GM03348 (cell line): ENCODE measurements at places on chromosomes 2 and 18.

DNA sequence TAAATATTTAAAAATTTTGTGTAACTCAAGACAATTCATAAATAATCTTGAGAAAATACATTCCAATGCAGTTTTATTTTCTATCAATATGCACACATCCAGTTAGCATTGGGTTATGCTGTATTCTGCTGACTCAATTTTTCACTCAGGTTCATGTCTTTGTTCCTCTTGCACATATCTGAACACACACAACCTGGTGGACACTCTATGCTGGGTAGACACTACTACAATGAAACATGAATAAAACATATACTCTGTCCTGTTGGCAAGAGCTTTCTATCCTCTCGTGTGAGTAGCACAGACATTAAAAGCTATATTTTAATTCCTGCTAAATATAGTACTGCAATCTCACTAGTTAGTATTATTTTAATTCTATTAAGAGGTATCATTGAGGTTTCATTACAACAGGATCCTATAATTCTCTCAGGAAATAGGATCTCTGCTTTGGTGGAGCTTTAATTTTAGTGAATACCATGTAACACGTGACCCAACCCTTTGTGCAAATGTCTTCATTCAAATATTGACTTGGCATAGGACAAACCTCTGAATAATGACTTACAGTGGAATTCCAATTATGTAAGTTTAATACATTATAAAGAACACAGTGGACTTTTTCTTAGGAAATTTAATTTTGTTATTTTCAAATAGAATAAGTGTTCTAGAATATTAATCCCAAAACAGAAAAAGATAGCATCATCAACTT is 342.3 kb upstream of the TMEFF2 start:
- no peak for DNase-seq

GRCh38 chr18:63837590-63837989 is 49.9 kb upstream of the SERPINB2 start:
- no peak for DNase-seq

- DNase-seq = no peak
Measured at GRCh38 chr2:120531863-120532600, 186.1 kb downstream of the INHBB start.

GRCh38 chr2:71505086-71505769 is 51.9 kb downstream of the DYSF start:
- DNase-seq = no peak

- DNase-seq = no peak
Measured at GRCh38 chr2:2867397-2867979, 510.1 kb downstream of the EIPR1 start.

GRCh38 chr2:232876978-232877441 is 6.9 kb downstream of the SNORC start:
- DNase-seq = no peak

- DNase-seq = peak; percentile 77
Measured at GRCh38 chr2:159124441-159124911, 156.0 kb downstream of the TANC1 start.

GRCh38 chr18:28045176-28045810 is 131.6 kb downstream of the CDH2 start:
- DNase-seq = peak; percentile 9

- DNase-seq = no peak
Measured at GRCh38 chr2:203659331-203660049, 46.9 kb upstream of the CD28 start.

DNA sequence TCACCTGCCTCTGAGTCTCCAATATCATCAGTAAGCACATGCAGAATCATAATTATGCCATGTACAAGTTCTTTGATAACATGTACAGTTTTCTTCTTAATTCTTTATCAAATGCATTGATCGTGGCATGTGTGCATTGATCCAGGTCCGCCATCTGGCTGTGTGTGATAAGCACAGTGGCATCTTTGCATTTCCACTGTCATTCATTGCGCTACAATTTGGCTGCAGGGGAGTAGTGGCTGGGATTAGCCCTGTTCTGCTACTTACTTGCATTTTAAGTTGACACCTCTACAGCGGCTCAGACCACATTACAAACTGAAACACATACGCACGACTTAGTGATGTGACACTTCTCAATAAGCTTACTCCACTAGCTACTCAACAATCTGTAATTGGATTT is 83.6 kb upstream of the OTX1 start:
- no peak for DNase-seq

DNA sequence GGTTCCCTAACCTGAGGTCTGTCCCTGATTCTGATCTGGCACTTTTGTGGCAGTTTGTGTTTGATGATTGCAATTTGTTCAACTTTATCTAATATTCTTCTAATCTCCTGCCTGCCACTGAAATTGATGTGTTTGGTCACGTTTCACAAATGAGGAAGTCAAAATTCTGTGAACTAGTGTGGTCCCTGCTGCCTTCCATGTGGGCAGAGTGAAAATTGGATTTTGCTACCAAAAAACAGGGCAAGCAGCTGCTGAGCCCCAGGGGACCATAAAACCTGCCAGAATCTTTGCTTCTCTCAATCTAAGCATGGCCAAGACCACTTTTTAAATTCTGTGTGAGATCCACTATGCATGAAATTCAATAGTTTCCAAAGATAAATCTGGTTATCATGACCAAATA is 195.5 kb upstream of the CYRIA start:
- DNase-seq = no peak

GRCh38 chr2:27185331-27186026 is 26.4 kb upstream of the ATRAID start:
- DNase-seq = peak; percentile 63

GRCh38 chr2:38190542-38191218 is 114.7 kb upstream of the CYP1B1 start:
- peak; percentile 78 for DNase-seq

DNA sequence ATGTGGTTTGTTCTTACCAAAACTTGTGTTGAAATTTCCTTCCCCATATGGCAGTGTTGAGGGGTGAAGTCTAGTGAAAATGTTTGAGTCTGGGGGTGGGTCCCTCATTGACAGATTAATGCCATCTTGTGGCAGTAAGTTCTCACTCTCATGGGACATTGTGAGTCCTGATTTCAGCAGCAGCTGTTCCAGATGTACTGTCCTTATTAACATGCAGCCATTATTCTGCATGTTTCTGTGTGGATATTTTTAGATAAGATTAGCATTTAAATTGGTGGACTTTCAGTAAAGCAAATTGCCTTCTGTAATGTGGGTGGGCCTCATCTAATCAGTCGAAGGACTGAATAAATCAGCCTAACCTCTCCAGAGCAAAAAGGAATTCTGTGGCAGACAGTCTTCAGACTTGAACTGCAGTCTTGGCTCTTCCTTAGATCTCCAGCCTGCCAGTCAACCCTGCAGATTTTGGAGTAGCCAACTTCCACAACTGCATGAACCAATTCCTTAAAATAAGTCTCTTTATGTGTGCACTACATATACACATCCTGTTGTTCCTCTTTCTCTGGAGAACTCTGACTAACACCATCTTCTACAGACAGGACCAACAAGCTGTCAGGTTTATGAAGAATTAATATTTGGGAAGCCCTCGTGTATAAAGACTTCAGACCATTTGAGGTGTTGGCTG is 138.7 kb upstream of the ZNF516 start:
- no peak for DNase-seq

- DNase-seq = peak; percentile 41
Measured at GRCh38 chr2:102059151-102059550, 67.4 kb downstream of the IL1R2 start.

DNA sequence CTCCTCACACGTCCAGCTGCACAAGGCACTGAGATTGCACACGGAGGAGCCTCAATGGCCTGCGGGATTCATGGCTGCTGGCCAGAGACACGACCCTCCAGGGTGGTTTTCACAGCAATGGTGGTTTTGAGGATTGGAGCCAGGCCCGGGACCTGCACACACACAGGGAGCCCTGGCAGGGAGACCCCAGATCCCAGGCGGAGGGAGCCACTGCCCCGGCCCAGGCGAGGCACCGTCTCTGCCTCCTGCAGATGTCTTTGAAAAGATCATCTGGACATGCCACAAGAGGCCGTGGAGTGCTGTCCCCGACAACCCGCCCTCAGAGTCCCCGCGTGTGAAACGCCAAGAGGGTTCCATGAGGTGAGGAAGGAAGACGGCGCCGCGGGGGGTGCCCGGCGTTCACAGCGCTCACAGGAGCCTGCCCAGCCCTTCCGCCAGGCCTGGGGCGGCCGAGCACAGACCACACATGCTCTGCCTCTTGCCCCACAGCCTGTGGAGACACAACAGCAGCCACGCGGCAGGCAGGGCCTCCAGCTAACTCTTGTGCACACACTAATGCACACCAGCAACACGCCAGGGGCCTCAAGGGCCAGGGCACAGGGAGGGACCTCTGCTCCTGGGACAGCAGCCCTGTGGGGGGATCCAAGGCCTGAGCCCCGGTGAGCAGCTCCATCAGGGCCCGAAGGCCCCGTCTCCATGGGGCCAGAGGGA is 72.8 kb upstream of the CTDP1 start:
- DNase-seq = no peak

- DNase-seq = no peak
Measured at GRCh38 chr2:74005786-74006185, 21.1 kb downstream of the TET3 start.

GRCh38 chr2:175111200-175111657 is 56.8 kb downstream of the ATF2 start:
- DNase-seq = peak; percentile 58

GRCh38 chr18:53795061-53795460 is 429.4 kb downstream of the MBD2 start:
- no peak for DNase-seq

GRCh38 chr2:72841462-72842125 is 15.8 kb upstream of the EXOC6B start:
- no peak for DNase-seq

DNA sequence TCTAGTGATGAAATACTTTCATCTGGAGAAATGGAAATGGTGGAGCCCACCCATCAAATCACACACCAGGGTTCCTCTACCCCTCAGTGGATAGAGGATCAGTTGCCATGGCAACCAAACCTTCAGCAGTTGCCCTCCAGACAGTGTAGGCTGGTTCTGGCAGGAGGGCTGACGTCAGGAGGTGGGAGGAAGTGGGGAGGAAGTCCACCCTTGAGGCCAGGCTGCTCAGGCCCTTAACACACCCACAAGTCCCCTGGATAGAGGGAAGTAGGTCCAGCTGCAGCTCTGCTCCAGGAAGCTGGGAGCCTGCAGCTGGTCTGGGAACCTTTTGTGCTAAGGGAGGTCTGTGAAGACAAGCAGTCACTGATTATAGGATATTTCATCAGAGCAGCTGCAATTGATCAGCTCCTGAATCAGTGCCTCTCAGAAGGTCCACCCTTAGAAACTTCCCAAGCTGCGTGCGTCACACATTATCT is 186.6 kb downstream of the MTX2 start:
- peak; percentile 77 for DNase-seq

GRCh38 chr18:12088731-12089375 is 4.8 kb upstream of the ANKRD62 start:
- DNase-seq = no peak

- DNase-seq = no peak
Measured at GRCh38 chr18:79405781-79406575, 10.2 kb downstream of the NFATC1 start.

DNA sequence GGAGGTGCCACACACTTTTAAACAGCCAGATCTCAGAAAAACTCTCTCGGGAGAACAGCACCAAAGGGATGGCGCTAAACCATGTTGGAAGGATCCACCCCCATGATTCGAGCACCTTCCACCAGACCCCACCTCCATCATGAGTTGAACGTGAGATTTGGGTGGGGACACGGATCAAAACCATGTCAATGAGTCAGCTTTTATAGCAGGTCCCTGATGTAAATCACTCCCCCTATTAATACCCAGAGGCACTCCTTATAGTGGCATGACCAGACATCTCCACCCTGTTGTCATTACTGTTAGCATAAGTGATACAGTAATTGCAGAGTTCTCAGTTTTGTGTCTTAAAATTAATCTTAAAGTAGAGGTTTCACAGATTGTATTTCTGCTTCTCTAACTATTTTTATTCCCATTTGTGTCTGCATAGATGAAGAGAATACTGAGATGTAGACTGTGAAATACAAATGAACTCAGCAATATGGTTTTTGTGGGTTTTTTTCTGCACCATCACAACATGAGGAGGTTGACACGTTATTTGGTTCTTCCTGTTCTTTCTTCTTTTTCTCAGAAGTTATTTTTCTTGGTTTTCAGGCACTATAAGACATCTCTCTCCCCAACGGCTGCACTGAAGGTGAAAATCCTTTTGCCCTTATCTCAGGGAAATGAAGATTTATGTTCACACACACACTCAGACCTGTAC is 218.2 kb downstream of the ARL4C start:
- no peak for DNase-seq

DNA sequence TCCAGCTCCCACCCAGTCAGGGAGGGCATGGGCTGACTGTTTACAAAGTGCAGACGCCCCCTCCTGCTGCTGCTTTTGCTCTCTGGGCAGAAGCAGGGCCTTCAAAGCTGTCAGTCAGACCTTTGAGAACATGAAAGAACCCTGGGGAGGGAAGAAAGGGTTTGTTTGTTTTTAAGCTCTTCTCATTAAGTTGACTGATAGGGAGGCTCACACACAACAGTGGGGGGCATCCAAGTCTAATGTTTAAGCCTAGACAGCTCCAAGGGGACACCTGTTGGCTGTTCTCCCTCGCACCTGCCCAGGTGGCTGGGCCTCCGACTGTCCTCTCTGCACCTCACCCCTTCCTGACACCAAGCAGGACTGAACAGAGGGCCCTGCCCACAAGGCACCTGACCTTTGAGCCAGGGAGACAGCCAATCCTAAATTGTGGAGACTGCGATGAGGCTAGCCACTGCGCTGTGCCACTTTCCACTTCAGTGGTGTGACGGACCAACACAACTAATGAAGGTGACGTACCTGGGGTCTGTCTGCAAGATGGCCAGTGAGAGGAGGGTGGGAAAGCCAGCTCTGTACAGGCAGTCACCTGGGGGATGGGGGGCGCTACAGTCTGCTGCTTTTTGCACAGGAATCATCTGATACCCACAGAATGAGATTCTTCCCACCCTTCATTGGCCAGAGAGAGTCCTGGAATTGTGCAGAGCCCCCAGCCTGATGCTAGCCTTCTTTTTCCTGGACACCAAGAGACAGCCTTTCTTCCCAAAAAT is 16.3 kb downstream of the ST6GAL2 start:
- no peak for DNase-seq

GRCh38 chr2:241088791-241089732 is 13.0 kb downstream of the MTERF4 start:
- no peak for DNase-seq

GRCh38 chr2:201220102-201220570 is 37.2 kb downstream of the CASP10 start:
- DNase-seq = no peak

GRCh38 chr2:55314985-55315384 is 46.0 kb upstream of the MTIF2 start:
- DNase-seq = no peak

DNA sequence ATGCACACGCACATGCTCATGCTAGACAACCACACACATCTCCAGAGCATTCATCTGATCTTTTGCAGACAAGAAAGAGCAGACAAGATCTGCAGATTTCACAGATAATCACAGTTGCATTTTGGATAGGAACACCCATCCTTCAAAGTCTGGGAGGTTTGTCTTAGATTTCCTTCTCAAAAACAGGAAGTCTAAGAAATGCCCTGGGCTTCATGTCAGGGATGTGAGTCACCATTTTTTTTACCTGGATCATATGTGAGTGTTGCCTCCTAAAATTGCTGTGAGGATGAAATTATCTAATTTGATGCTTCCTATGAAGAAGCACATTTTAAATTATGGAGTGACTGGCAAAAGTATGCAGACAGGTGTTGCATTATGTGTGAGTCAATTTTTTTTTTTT is 46.1 kb downstream of the SRD5A2 start:
- DNase-seq = no peak
